ENCODE measurements at places on chromosomes 7 and 10.

- DNase-seq: no peak
Measured at GRCh38 chr7:50282813-50283605, 21.5 kb upstream of the IKZF1 start.

GRCh38 chr10:132575320-132576201 lies 38.0 kb downstream of the INPP5A start:
- no peak for DNase-seq

DNA sequence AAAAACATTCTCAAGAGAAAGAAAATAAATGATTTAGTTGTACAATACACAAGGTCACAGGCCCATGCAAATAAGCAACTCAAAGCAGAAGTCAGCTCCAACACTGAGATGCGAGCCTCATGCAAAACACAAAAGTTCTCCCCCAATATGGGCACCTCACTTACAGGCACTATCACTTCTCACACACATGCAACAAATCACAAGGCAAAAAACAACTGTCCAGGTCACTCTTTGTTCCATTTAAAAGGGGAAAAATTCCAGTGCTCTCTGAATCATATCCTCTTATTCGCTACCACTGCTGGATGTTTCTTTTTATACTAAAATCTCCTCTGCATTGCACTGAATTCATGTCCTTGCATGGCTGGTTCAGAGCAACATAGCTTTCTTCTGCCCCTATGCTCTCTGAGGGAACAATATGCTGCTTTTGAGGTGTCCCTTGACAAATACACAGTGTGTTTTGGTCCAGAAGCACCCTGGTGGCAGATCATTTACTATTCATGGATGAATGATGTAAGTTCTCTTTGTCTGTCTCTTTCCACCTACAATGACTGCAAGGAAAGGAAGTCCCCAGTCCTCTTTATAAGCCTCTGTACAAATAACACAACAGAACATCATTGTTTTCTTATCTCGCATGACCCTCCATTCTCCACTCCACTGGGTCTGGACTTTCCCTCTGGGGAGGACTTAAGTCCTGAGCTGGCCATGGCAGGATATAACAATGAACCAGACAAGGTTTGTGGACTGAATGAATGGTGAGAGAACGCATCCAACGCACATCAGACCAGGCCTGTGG lies 85.4 kb upstream of the GSDME start:
- DNase-seq: no peak

GRCh38 chr7:82128546-82128945 lies 315.0 kb downstream of the CACNA2D1 start:
- DNase-seq: no peak

GRCh38 chr10:6108631-6109443 lies 20.0 kb downstream of the RBM17 start:
- DNase-seq: no peak

GRCh38 chr7:114084472-114085312 lies 165.9 kb upstream of the PPP1R3A start:
- DNase-seq: no peak

DNA sequence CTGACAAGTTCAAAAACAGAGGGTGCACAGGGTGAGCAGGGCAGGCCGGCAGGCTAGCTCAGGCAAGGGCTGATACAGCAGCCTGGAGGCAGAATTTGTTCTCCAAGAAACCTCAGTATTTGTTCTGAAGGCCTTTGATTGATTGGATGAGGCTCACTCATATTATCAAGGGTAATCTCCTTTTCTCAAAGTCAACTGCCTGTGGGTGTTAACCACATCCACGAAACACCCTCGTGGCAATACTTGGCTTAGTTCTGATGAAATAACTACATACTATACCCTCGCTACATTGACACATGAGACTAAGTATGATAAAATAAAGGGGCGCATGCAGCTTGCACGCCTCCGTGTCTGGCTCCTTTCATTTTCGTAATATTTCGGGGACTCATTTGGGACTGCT lies 4.4 kb upstream of the PPP2R2D start:
- no peak for DNase-seq

GRCh38 chr7:91945476-91945875 lies 4.8 kb downstream of the AKAP9 start:
- no peak for DNase-seq

GRCh38 chr7:151631953-151632749 lies 112.5 kb upstream of the RHEB start:
- DNase-seq: no peak

DNA sequence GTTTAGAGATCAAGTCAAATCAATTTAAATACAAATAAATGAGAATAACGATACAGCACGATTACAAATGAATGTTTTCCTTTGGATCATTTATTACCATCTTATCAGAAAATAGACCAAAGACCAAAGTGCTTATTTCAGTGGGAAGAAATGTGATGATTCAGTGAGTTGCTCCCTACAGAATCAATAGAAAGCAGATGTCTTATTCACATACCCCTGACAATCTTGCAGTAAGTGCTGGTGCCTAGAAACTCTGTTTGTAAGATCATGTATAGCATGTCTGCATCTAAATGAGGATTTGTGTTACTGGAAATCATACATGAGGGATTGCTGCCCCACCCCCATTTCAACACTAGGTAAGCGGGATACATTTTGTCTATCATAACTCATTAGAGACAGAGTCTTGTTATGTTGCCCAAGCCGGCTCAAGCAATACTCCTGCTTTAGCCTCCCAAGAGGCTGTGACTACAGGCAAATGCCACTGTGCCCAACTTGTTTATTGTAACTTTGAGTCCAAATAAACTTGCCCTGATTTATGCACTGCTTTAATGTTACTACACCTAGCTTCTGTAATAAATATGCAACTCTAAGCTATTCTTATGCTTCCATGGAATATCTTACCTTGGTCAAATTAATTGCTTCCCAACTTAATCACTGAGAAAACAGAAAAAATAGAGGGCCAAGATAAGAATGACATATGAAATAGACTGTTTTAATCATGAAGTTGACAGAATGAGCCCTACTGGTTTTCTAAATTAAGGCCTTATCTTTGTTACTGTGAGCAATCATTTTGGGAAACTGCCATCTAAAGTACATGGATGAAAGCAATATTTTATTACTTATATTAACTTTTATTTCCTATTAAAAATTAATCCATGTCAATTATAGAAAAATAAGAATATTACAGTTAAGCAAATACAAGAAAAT lies 82.5 kb downstream of the AHR start:
- no peak for DNase-seq

DNA sequence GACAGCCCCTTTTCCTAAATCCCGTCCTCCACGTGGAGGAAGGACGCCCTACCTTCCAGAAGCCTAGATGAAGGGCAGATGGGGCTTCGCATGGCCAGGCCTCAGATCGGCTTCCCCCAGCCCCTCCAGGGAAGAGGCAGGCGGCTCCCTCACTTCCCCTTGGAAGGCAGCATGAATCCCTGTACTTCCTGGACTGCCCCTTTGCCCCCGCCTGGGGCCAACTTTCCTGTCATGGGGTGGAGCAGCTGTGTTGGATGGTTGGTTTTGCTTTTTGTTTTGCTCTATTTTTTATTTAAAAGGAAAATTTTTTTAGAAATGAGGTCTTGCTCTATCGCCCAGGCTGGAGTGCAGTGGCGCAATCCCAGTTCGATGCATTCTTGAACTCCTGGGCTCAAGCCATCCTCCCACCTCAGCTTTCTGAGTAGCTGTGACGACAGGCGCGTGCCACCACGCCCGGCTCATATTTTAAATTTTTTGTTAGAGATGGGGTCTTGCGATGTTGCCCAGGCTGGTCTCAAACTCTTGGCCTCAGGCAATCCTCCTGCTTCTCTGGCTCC lies 27.2 kb downstream of the GTF2IRD1 start:
- DNase-seq: no peak

DNA sequence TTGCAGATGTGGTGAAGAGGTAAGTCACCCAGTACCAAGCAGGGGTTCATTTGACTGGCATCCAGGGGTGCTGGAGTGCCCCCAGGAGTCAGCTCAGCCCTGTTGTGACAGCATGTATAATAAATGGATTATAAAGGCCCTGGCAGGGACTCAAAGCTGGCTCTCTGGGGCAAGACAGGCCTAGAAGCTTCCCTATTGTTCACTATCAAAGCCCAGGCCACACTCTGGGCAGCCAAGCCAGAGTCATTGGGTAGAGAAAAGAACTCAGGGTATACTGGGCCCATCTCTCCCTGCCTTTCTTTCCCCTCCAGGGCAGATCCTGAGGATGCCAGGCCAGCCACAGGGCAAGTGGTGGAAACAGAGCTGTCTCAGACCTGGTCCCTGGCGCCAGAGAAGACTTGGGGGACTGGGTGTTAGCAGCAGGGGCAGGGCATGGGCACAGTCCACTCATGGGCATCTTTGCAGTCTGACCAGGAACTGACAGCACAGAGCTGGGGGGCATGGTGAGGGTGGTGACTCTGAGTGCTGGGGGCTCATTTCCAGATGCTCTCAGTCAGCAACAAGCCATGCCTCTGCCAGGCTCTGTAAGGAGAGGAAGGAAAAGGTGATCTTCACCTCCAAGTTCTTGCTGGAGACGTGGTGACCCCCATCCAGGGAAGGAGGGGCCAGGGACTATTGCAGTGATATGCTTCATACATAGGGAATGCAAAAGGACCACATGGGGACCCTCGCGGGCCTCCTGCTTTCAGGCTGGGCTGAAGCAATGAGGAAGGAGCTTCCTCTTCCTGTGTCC lies 11.7 kb downstream of the RBP3 start:
- DNase-seq: no peak

- DNase-seq: no peak
Measured at GRCh38 chr10:25815236-25815635, 118.8 kb upstream of the MYO3A start.

DNA sequence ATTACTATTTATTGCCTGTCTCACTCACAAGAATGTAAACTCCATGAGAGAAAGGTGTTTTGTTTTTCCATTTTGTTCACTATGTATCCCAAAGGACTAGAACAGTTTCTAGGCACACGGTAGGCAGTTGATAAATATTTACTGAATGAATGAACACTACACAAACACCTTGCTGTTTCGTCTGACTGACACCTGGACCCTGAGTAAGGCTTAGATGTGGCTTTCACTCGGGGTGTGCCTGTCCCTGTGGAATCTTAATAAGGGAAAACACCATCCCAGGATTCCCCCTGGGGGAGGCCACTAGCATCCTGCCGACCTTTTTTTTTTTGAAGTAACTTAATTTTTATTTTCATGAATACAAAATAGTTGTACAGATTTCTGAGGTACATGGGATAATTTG lies 66.6 kb upstream of the STEAP1B start:
- no peak for DNase-seq

GRCh38 chr10:82742898-82743297 lies 867.9 kb downstream of the NRG3 start:
- no peak for DNase-seq

GRCh38 chr10:71995887-71996575 lies 31.8 kb downstream of the CHST3 start:
- DNase-seq: no peak

- DNase-seq: no peak
Measured at GRCh38 chr10:117419921-117420320, 44.7 kb upstream of the PDZD8 start.

Measured in cerebellar nuclear complex (tissue), 1 donor.